ENCODE measurements at places on chromosomes 16 and 17. TPM values are rescaled to one million over a fixed set of nuclear protein-coding genes. Genes with fewer than 3 reads are reported as not detected.

The ATP2C2 gene
- 1.2 TPM for polyA plus RNA-seq

DNA sequence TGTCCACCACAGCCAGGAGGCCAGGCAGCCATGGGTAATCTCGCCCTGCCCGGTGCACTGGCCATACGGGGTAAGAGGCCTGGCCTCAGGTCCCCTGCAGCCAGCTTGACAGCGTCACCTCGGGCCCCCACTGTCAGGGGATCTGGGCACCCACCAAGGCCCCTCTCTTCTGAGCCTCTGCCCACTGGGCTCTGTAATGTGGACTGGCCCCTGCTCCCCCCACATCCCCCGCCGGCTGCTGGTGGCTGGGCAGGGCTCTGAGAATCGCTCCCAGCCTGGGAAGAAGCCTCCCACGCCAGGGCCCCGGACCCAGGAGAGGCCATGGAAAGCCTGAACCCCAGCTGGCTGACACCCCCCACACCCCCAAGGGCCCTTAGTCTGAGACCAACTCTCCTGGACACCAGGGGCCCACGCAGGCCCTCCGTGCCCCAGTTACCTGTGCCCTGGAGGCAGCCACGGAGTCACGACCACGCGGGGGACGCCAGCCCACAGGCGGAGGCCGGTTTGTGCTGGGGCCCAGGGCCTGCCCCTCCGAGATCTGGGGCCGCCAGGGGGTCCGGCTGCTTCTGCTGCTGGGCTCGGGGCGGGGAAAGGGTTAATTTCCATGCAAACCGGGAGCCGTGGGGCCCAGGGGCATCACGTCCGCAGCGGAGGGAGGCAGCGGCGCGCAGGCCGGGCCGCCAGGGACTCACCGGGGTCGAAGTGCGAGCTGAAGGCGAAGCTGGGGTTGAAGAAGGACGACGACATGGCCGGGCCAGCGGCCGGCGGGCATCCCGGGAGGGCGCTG lies at the start of gene PVALEF:
PVALEF (plus strand) TSS at position 262 of the 787 bp plus-strand sequence. CDS start 15,720 bp downstream, outside the sequence.
- DNase-seq: peak; percentile 36

DNA sequence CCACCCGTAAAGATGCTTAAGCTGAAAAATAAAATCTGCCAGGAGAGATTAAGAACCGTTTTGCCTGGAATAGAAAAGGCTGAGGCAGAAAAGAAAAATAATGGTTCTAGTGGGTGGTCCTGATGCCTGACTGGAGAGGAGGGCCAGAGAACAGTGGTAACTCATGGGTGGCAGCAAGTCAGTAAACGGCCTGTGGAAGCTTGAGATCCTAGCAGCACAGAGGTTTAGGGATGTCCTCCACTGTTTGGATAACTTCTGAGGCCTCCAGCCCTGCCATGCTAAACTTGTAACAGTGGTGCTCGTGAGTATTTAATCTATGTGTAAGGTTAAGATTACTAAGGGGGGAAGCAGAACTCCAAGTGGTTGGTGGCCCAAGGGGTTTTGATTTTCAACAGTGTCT lies 21.2 kb upstream of the PHAF1 start:
- no peak for DNase-seq

The TBC1D3C gene
- polyA plus RNA-seq: not detected

Measured in brain (organoid and tissue), 16 donors.